ENCODE measurements at places on chromosomes 16 and 17.

- DNase-seq = no peak
These were observed 556.1 kb downstream of the WWOX start for GRCh38 chr16:78655331-78656113.

- no peak for DNase-seq
These were observed 38.6 kb downstream of the CPNE2 start for GRCh38 chr16:57130950-57131321.

GRCh38 chr16:84813141-84813934 is 6.4 kb upstream of the CRISPLD2 start:
- DNase-seq = no peak

GRCh38 chr16:63702981-63703590 is 1418.8 kb downstream of the CDH11 start:
- DNase-seq = no peak

- no peak for DNase-seq
These were observed 119.0 kb downstream of the MYO1D start for GRCh38 chr17:32757963-32758362.

- peak; percentile 81 for DNase-seq
These were observed 324.7 kb downstream of the SEC14L1 start for GRCh38 chr17:77465358-77466041.

- no peak for DNase-seq
These were observed 1.3 kb upstream of the SLC6A4 start for GRCh38 chr17:30236766-30237165.

DNA sequence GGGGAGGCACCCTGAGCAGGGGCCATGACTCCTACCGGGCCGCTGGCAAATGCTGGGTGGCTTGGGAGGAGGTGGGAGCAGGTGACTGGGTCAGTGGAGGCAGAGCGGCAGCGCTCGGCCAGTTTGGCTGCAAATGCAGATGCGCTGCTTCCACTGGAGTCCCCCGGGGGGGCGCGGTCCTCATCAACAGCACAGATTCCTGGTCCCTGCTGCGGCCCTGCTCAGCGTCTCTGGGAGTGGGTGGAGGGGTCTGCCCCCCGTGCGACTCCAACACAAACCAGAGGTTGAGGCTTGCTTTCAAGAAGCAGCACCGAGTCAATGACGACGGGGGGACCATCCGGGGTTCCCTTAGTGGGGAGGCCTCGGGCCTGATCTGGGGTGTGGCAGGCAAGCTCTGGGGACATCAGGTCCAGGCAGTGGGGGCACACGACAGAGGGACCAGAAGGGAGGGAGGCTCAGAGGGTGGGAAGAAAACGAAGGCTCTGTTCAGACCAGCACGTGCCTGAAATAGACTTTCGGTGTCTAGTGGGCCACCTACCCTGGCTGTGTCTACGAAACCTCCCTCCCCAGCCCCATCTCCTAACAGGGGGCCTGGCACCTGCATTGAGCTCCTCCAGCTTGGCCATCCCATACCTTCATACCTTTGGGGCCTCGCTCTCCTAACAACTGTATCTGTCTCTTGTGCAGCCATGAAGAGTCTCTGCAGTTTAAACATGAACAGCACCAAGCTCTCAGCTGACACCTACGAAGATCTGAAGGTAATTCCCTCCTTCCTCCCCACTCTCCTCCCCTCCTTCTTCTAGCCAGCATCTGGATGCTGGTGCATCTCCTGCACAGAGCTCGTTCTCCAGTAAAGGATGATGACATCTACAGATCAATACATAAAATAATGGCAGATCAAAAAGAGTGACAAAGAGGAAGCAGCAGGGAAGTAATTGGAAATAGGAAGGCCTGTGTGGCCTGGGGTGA is 72.5 kb upstream of the PLCG2 start:
- DNase-seq = no peak

DNA sequence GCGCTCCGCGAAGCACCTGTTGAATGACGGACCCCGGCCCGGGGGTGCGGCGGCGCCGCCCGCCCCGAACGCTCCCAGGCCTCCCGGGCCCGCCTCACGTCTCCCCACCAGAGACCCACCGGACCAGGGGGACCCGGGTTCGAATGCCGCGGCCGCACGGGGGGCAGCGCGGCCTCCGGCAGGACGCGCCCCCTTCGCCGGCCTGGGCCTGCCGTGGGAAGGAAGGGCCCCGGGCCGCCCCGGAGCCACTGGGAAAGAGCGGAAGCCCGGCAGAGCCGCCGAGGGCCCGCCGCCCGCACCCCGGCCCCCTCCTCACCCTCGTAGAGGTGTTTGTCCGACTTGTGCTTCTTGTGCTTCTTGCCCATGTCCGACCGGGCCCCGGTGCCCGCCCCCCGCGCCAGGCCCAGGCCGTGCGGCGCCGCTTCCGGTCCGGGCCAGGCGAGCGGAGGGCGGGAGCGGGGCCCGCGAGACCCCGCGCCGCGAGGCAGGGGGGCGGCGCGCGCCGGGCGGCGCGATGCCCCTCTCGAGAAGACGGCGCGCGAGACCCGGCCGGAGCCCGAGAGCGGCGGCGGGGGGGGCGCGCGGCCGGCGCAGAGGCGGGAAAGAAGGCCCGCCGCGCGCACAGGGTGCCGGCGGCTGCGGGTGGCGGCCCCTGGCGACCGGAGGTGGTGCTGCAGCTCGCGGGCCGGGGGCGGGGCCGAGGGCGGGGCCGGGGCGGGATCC is at the start of gene BRD7:
BRD7 (minus strand) TSS at position 579 of the 723 bp plus-strand sequence; CDS start at position 365, 214 bp downstream.
- DNase-seq = peak; percentile 79

DNA sequence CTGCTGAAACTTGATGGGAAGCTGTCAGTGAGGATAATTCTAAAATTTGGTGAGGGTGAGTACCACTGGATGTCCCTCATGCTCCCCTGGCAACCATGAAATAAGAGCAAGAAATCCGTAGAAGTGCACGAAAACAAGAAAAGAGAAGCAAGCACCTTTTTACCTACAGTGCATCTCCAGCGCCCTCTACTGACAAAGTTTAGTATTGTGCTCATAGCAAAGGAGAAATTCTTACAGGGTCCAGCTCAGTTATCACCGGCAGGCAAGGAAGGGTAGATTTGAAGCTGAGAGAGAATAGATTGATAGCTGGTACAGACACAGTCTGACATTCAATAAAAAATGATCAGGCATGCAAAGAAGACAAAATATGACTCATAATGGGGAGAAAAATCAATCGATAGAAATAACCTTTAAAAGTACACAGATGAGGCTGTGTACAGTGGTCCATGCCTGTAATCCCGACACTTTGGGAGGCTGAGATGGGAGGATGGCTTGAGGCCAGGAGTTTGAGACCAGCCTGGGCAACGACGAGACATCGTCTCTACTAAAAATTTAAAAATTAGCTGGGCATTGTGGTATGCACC is 28.3 kb upstream of the TEX2 start:
- DNase-seq = no peak

- peak; percentile 49 for DNase-seq
These were observed 53.2 kb downstream of the SMG6 start for GRCh38 chr17:2250140-2251095.

- DNase-seq = no peak
These were observed 141.5 kb downstream of the TOX3 start for GRCh38 chr16:52405441-52405840.

- peak; percentile 20 for DNase-seq
These were observed 165.4 kb downstream of the AIPL1 start for GRCh38 chr17:6269478-6269877.

- peak; percentile 83 for DNase-seq
These were observed 20.6 kb downstream of the ADAM11 start for GRCh38 chr17:44779211-44780025.

DNA sequence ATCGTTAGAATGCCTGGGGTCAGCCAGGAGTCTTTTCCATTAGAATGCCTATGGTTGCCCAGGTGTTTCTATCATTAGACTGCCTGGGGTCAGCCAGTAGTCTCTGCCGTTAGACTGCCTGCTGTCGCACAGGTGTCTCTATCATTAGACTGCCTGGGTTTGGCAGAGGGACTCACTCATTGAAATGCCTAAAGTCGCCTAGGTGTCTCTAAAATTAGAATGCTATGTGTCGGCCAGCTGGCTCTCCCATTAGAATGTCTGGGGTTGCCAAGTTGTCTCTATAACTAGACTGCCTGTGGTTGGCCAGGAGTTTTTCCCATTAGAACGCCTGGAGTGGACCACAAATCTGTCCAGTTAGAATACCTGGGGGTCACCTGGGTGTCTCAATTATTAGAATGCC is 2266.5 kb downstream of the TP53TG3F start:
- no peak for DNase-seq

- DNase-seq = peak; percentile 56
These were observed 7.4 kb downstream of the LASP1 start for GRCh38 chr17:38877130-38877851.

- DNase-seq = no peak
These were observed 50.3 kb downstream of the KPNA2 start for GRCh38 chr17:68085771-68086381.

DNA sequence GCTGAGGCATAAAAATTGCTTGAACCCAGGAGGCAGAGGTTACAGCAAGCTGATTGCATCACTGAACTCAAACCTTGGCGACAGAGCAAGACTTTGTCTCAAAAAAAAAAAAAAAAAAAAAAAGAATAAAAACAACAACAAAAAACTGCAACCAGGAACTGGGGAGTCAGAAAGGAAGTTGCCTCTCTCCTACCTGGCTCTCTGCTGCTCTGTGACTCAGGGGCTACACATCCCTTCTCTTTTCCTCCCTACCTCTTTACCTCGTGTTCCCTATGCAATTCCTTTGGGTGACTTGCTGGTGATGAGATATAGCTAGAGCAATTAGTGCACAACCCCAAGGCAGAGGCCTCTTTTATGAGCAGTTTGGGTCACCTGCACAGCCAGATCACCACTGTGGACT is 95.9 kb downstream of the ABCC1 start:
- no peak for DNase-seq

DNA sequence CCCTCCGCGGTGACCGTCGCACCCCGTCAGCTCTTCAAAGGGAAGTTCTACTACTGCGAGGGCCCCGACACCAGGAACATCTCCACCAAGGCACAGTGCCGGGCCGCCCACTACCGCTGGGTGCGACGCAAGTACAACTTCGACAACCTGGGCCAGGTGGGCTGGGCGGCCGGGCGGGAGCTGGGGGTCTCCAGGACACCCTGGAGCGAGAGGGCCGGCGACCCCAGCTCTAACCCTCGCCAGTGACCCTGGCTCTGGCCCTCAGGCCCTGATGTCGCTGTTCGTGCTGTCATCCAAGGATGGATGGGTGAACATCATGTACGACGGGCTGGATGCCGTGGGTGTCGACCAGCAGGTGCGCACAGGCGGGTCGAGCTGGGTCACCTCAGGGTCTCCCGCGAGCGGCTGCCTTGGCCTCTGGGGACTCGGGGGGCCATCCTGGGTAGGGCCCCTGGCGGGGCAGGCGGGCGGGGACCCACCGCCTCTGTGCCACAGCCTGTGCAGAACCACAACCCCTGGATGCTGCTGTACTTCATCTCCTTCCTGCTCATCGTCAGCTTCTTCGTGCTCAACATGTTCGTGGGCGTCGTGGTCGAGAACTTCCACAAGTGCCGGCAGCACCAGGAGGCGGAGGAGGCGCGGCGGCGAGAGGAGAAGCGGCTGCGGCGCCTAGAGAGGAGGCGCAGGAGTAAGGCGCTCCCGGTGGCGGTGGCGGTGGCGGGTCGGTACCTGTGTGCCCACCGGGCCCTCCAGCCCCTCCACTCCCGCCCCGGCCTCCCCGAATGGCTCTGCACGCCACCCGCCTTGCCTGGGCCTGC is 13.4 kb downstream of the TPSG1 start:
- DNase-seq = no peak

DNA sequence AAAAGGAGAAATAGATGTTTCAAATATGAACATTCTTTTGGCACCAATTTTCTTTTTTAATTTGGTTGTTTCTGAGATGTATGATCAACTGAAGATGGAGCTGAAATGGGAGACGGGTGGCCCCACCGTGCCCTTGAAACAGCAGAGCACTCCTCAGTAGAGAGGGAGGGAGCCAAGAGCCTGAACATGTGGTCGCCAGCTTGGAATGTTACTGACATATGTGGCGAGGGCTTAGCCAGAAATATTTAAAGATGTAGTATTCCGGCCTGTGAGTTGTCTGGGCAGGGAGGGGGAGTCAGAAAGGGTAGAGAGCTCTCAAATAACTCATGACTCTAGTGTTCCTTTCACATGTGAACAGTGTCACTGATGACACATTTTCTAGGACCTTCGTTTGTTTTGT is 13.3 kb upstream of the MRC2 start:
- no peak for DNase-seq

- no peak for DNase-seq
These were observed 1049.4 kb upstream of the EEF2KMT start for GRCh38 chr16:6146874-6147425.

GRCh38 chr17:43689131-43689530 is 27.4 kb upstream of the MEOX1 start:
- DNase-seq = no peak

DNA sequence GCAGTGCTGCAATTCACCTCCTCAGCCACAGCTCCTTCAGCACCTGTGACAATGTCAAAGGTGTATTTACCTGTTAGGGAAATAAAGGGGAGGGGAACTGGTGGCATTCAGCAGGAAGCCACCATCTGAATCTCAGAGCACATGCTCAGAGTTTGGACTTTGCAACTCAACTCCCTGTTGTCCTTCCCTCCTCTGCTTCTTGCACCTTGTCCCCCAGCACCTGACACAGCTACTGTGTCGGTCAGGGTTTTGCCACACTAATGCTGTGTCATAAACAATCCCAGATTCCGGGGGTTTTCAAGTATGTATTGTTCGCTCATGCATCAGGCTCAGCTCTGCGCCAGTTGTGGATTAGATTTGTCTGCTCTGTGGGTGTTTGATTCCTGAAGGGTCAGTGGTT is 43.7 kb downstream of the HSBP1 start:
- DNase-seq = no peak

DNA sequence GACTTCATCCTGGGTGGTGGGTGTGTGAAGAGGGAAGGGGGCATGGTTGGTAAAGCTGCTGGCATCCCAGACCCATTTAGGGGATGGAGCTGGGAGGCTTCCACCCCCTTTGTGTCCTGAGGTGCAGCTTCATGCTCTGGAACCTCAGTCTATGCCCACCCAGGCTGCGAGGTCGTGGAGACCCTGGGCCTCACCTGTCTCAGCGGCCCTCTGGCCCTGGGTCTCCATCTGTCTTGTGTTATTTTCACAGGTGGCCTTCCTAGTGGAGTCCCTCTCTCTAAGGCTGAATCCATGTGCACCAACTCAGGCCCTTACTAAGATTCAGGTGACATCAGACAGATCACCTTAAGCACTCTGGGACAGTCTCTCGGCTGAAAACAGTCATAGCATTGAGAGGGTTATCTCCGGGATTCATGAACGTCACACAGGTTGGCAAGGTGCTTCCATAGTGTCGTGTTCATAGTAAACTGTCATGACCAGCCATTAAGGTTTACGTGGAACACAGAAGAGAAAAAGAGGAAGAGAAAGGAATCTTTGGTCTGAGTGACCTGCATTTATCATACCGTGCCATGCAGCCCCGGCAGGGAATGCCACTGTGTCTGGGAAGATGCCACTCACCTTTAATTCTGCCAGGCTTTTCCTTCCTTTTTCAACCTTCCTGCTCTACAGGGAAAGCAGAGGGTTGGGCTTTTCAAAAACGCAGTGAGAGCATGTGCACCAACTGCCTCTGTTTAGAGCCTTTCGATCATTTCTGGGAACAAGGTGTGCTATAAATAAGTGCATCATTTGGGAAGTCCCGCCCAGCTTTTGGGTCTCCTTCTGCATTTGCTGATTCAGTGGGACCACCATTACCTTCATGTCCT is 4.5 kb upstream of the FOXL1 start:
- no peak for DNase-seq

- DNase-seq = no peak
These were observed 25.2 kb downstream of the BCO1 start for GRCh38 chr16:81263470-81264220.
